Activated naive CD4-positive, alpha-beta T cell treated with anti-CD3 and anti-CD28 coated beads, Interleukin-2, amount 10 ng/mL, durations not matched to agents 7 days and 5 days (primary cell): ENCODE measurements at places on chromosomes 1 and 21.

DNA sequence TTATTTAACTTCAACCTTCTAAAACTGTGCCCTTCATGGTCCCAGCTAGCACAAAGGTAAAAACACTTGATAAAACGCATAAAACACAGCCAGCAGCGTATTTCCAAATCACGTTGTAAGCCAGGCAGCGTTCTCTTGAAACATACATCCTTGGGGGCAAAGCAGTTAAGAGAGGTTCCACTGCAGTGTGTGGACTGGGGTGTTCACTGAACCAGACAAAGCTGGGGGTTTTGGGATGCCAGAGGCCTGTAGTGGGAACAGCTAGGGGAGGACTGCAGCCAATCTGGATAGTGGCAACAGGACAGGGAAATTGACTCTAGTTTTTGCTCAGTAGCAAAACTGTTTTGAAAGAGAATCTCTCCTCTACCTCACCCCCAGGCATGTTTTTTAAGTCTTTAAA is 21.5 kb upstream of the ATP5PO start:
- H3K27ac ChIP-seq, result peak overlapping the region; percentile 97
- no peaks in the 10 kb centered on the region for H3K27me3 ChIP-seq
- H3K36me3 ChIP-seq, result peaks cover 61% of the 10 kb centered on the region
- no peak for DNase-seq
- peaks cover 83% of the 10 kb centered on the region for H3K4me1 ChIP-seq

GRCh38 chr1:160834945-160835565 is 27.6 kb downstream of the CD244 start:
- peak; percentile 66 for DNase-seq
- H3K27me3 ChIP-seq, result no peaks in the 10 kb centered on the region
- H3K36me3 ChIP-seq, result no peaks in the 10 kb centered on the region
- no peak overlapping the region for H3K27ac ChIP-seq

DNA sequence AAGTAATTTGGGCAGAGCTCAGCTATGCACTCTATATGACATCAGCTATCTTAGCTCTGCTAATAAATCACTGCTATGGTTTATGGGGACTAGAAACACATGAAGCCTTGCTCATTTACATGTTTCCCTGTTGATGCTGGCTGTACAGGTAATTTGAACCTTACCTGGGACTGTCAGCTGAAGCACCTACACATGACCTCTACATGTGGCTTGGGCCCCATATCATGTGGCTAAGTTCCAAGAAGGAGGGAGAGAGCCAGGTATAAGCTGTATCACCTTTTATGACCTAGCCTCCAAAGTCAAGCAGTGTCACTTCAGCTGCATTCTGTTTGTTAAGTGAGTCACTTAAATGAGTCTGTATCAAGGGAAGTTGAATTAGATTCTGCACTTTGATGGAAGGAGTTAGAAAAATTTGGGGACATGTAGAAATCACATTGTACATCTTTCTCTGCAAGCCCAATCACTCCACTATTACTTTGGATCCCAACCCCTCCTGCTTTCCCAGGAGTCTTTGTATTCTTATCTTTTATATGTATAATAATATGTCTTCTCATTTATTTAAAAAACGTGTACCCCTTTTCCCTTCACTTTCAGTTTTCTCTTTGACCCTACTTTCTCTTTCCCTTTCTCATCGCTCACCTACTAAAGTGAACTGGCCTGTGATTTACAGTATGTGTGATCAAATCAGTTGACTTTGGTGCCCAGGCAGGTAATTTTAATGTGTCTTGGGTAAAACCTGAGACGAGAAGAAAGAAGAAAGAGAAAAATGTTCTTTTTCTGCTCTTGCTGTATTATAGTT is 53.4 kb upstream of the PRKACB start:
- peaks cover 1% of the 10 kb centered on the region for H3K36me3 ChIP-seq
- peak; percentile 20 for DNase-seq
- no peaks in the 10 kb centered on the region for H3K27me3 ChIP-seq
- H3K4me1 ChIP-seq, result peaks cover 22% of the 10 kb centered on the region
- H3K27ac ChIP-seq, result peak overlapping the region; percentile 66

DNA sequence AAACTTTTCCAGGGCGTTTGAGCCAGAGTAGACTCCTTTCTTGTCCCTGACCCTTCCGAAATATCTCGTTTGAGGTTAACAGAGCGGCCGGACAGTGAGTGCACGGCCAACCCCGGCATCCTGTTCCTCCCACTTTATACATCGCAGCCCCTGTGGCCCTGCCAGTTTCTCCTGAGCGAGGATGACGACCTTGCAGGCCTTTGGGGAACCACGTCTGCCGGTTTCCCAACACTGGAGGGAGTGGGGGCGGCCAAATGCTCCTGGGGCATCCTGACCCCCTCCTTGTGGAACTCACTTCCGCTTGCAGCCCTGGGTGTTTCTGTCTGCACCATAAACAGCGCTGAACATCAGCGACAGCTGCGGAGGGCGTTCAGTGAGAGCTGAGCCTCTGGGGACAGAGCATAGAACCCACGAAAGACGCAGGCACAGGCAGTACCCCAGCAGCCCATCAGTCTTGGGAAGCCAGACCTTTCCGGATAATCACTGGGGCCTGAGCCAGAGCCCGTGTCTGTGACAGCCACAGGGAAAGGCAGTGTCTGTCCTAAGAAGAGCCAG is 4.8 kb upstream of the KCNAB2 start:
- peaks cover 24% of the 10 kb centered on the region for H3K4me1 ChIP-seq
- no peak for DNase-seq
- no peak overlapping the region for H3K4me3 ChIP-seq
- no peak overlapping the region for H3K27ac ChIP-seq

- no peak for DNase-seq
- H3K4me3 ChIP-seq, result no peak overlapping the region
- H3K36me3 ChIP-seq, result peaks cover 19% of the 10 kb centered on the region
- no peaks in the 10 kb centered on the region for H3K27me3 ChIP-seq
- H3K27ac ChIP-seq, result peak overlapping the region; percentile 75
These were observed 57.8 kb downstream of the EPB41 start for GRCh38 chr1:28971980-28972771.

DNA sequence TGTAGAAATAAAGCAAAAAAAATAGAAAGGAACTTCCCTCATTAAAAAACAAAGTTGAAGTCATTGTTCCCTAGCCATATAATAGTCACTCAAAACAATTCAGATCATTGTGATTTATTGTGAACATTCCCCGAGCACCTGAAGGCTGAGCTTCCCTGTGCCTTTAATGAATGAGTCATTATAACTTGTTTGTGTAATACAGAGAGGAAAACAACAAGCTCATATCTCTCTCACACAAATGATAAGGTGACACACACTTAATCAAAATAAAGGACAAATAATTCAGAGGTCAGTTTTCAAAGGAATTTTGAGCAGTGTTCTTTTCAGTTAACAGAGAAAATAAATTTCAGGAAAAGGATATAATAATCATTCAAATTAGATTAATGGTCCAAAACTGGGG is 326.2 kb downstream of the DUSP10 start:
- no peak overlapping the region for H3K27ac ChIP-seq
- H3K4me1 ChIP-seq, result no peaks in the 10 kb centered on the region
- H3K4me3 ChIP-seq, result no peak overlapping the region
- H3K27me3 ChIP-seq, result no peaks in the 10 kb centered on the region
- H3K36me3 ChIP-seq, result no peaks in the 10 kb centered on the region

DNA sequence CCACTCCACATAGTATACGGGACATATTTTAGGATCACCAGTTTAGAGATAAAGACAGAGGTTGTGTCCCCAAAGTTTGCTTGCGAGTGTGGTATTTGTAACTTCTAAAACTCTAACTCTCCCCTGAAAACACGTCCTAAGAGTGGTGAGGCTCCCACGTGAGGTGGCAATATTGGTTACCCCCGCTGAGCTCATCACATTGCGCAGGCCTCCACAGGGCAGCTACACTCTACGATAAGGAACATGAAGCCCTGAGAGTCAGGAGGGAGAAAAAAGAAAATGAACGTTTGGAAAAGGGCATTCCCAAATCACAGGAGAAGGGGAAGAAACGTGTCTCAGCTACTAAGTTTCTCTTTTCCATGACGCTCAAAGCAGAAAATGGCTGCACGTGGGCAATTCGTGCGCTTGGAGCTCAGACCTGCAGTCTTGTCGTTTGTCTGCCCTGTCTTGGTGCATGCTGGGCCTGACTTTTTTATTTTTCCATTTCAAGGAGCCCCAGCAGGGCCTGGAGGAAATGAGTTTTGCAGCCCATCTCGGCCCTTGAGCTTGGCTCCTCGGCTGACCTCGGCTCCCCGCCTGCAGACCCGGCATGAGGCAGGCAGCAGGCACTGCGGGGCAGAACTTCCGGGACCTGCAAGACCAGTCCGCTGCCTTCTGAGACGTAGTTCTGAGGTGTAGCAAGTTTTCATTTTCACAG is 25.7 kb downstream of the ERG start:
- peaks cover 48% of the 10 kb centered on the region for H3K27me3 ChIP-seq
- no peak for DNase-seq
- H3K4me3 ChIP-seq, result no peak overlapping the region

DNA sequence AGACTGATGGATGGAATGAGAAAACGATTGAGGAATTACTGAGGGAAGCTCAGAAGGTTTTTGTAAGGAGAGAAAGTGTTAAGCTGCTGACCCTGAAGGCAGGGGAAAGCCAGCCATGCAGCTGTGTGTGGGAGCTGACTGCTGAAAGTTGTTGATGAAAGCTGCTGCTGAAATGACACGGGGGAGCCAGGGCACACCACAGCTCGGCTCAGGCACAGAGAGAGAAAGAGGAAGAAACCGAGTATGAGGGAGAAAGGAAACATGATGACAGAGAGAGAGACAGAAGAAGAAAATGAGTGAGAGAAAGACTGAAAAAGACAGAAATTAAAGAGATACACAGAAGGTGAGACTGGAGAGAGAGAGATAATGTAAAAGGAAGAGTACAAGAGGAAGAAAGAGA is 115.5 kb downstream of the LRRC53 start:
- H3K4me1 ChIP-seq, result no peaks in the 10 kb centered on the region
- DNase-seq, result no peak
- no peaks in the 10 kb centered on the region for H3K27me3 ChIP-seq
- no peak overlapping the region for H3K4me3 ChIP-seq
- H3K27ac ChIP-seq, result no peak overlapping the region
- no peaks in the 10 kb centered on the region for H3K36me3 ChIP-seq

DNA sequence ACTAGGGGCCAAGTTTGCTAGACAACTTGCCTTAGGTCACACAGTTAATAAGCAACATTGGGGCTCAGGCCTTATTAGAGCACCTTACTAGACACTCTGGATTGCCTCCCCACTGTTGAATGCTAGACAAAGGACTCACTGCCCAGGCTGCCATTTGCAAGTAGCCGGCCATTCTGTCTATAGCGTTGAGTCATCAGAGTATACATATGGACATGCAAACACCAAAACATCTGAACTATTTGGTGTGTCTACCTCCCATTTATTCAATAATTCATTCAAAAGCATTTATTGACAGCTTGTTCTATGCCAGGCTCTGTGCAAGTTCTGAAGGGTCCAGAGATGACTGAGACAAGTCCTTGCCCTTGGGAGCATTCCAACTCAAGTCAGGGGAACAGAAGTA is 181.4 kb upstream of the DPT start:
- no peak overlapping the region for H3K27ac ChIP-seq
- no peaks in the 10 kb centered on the region for H3K4me1 ChIP-seq
- H3K36me3 ChIP-seq, result no peaks in the 10 kb centered on the region
- DNase-seq, result no peak
- H3K4me3 ChIP-seq, result no peak overlapping the region

GRCh38 chr1:50995651-50996050 is 25.6 kb downstream of the CDKN2C start:
- peaks cover 5% of the 10 kb centered on the region for H3K27me3 ChIP-seq
- H3K36me3 ChIP-seq, result no peaks in the 10 kb centered on the region
- no peak overlapping the region for H3K27ac ChIP-seq
- no peaks in the 10 kb centered on the region for H3K4me1 ChIP-seq
- DNase-seq, result no peak
- H3K4me3 ChIP-seq, result no peak overlapping the region

- H3K36me3 ChIP-seq, result no peaks in the 10 kb centered on the region
- no peak for DNase-seq
- H3K4me3 ChIP-seq, result no peak overlapping the region
- peaks cover 5% of the 10 kb centered on the region for H3K4me1 ChIP-seq
These were observed 414.8 kb downstream of the NPHP4 start for GRCh38 chr1:5577255-5578040.

DNA sequence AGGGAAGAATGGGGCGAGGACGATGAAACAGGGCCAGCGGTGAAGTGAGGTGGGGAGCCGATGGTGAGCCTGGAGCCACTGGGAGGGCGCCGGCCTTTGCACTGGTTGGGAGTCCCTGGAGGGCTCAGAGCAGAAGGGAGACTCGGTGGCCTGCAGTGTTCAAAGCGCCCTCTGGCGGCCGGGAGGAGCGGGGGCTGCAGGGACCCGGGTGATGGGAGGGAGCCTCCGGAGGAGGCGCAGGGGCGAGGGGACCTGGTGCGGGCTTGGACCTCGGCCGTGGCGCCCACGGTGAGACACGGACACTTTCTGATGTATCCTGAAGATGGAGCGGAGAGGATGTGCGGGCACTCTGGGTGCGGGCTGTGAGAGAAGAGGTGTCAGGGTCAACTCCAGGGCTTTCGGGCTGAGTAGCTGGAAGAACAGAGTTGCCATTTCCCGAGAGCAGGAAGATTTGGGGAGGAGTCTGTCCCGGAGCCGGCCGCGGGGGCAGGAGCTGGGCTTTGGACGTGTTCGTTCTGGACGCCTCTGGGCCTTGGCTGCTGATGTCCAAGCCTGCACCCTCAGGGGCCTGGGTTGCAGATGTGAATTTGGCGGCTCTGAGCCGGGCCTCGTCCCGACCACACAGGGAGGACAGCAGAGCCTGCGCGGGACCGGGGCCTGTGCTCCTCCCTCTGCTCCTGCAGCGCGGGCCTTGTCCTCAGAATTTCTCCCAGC is 29.7 kb downstream of the HEYL start:
- H3K27me3 ChIP-seq, result peaks cover 35% of the 10 kb centered on the region
- H3K36me3 ChIP-seq, result no peaks in the 10 kb centered on the region
- DNase-seq, result peak; percentile 74
- H3K4me3 ChIP-seq, result no peak overlapping the region

DNA sequence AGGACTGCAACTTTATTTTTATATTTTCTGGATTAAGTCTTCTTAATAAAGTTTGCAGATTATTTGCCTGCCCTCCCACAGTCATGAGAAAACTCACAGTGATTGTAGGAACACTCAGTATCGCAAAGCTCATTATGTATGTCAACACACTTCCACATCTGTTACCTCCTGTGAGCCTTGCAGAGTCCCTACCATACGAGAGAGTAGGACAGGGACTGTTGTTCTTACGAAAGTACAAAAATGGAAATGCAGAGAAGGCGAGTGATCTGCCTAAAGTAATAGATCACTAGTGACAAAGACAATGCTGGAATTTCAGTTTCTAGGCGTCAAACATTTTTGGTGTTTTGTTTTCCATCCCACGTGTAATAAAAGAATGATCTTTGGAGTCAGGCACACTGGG is 131.7 kb downstream of the SYT2 start:
- H3K36me3 ChIP-seq, result peaks cover 2% of the 10 kb centered on the region
- H3K27ac ChIP-seq, result no peak overlapping the region
- no peaks in the 10 kb centered on the region for H3K4me1 ChIP-seq
